ENCODE measurements at places on chromosomes 5 and 9.

- no peak for DNase-seq
Observed at GRCh38 chr5:113524927-113525326, 11.4 kb downstream of the YTHDC2 start.

GRCh38 chr5:158487664-158488063, 612.1 kb downstream of the EBF1 start:
- DNase-seq: no peak

- DNase-seq: peak; percentile 67
Observed at GRCh38 chr9:37753489-37754190, at the start of gene TRMT10B. Gene TRMT10B, plus strand, starts transcription at chr9:37753805. Its CDS starts 8,127 bp downstream, at chr9:37761932.

GRCh38 chr5:15525703-15526275, 25.8 kb downstream of the FBXL7 start:
- DNase-seq: no peak

GRCh38 chr5:134132372-134133187, 18.1 kb downstream of the TCF7 start:
- DNase-seq: no peak

- DNase-seq: no peak
Observed at GRCh38 chr9:27963836-27964235, 390.6 kb upstream of the C9orf72 start.

- DNase-seq: no peak
Observed at GRCh38 chr9:136658849-136659535, 3.7 kb upstream of the EGFL7 start.

- no peak for DNase-seq
Observed at GRCh38 chr5:76859591-76860247, 9.9 kb downstream of the S100Z start.

DNA sequence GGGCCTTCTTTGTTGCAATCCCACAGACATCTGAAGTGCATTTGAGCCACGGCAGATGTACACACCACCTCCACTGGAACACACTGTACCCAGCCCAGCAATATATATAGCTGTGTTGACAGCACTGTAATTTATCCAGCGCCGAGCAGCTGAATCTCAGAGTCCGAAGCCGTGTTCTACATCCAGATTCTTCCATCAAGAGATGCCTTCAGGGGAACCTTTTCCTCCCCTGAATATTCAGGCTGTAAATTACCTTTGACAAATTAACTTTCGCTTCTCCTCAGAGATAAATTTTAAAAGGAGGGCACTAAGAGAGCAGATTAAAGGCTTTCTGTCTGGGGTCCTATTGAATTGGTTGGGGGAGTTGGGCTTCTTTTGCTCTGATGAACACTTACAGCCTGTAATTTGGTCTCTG, 76.4 kb downstream of the ROR2 start:
- DNase-seq: no peak

GRCh38 chr9:104746798-104747197, 685 bp upstream of the NIPSNAP3A start:
- DNase-seq: no peak

- DNase-seq: no peak
Observed at GRCh38 chr9:79567671-79568098, 4.1 kb upstream of the TLE4 start.

- no peak for DNase-seq
Observed at GRCh38 chr5:138955013-138955660, 80.0 kb upstream of the LRRTM2 start.

DNA sequence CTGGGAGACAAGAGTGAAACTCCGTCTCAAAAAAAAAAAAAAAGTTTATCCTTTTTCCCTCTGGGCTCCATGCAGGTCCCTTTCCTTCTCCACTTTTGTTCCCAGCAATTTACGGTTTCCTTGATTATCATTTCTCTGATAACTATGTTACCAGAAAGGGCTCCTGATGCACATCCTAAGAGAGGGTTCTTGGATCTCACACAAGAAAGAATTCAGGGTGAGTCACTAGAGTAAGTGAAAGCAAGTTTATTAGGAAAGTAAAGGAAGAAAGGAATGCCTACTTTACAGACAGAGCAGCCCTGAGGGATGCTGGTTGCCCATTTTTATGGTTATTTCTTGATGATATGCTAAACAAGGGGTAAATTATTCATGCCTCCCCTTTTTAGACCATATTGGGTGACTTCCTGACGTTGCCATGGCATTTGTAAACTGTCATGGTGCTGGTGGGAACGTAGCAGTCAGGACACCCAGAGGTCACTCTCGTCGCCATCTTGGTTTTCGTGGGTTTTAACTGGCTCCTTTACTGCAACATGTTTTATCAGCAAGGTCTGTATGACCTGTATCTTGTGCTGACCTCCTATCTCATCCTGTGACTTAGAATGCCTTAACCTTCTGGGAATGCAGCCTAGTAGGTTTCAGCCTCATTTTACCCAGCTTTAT, 13.5 kb upstream of the MELK start:
- no peak for DNase-seq

GRCh38 chr5:105977163-105977562, 1693.6 kb downstream of the EFNA5 start:
- no peak for DNase-seq

DNA sequence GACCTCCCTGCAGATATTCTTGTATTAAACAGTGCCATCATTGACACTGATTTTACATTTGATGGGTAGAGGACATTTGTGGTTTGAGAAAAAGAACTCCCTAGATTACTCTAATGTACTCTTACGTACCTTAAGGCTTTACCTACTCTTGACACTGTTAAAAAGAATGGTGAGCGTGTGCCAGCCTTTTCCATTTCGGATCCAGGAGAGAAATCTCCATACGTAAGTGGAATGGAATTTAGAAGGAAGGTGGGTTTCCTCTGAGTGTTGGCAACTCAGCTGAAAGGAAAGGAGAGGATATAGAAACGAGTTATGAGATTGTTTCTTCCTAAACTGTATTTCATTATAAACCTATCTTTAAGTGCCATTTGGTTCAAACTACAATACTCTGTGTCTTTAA, 40.9 kb downstream of the TNPO1 start:
- no peak for DNase-seq

DNA sequence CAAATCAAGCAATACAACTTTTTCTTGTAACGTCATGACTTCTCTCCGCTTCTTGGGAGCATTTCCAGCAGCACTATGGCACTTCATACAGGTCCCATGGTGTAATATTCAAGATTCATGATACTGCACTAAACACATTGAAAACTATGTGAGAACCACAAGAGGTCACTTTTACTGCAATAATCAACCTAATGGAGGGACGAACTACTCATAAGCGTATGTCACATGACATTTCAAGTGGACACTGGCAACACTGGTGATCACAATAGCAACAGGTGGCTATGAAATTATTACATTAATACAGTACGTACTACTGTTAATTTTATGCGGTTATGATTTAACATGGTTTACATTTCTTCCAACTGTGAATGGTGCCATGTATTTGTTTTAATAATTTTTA, 78.6 kb upstream of the TBC1D9B start:
- no peak for DNase-seq

DNA sequence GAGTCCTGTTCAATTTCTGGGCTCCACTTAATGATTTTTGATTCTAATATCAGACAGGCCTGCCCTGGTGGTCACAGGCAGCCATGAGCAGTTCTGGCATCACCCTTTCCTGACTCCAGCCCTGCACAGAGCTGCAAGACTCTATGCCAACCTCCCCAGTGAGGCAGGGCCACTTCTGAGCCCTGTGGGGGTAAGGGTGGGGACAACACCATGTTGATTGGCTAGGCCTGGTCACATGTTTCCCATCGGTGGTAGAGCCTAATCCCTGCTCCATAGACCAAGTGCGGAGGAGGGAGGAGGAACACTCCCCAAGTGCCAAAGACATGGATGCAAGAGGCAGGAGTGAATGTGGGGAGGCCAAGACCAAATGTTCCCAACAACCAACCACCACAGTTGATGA, 134.6 kb downstream of the PHF2 start:
- no peak for DNase-seq

DNA sequence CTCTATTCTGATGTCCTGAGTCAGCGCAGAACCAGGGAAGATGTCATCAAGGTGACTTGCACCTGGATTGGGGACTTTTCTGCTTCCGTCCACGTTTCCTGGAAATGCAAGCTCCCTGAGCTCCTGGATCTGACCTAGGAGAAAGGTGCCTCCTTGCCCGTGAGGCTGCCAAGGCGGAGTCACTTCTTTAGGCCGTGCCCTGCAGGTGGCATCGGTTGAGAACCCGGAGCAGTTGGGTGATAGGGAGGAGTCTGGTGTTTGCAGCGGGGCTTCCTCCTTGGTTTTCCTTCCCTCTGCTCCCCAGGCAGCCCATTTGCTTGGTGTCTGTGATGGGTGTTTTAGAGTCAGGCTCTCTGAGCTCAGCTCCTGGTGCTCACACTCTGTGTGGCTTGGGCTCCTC, 15.2 kb downstream of the NANS start:
- DNase-seq: no peak

DNA sequence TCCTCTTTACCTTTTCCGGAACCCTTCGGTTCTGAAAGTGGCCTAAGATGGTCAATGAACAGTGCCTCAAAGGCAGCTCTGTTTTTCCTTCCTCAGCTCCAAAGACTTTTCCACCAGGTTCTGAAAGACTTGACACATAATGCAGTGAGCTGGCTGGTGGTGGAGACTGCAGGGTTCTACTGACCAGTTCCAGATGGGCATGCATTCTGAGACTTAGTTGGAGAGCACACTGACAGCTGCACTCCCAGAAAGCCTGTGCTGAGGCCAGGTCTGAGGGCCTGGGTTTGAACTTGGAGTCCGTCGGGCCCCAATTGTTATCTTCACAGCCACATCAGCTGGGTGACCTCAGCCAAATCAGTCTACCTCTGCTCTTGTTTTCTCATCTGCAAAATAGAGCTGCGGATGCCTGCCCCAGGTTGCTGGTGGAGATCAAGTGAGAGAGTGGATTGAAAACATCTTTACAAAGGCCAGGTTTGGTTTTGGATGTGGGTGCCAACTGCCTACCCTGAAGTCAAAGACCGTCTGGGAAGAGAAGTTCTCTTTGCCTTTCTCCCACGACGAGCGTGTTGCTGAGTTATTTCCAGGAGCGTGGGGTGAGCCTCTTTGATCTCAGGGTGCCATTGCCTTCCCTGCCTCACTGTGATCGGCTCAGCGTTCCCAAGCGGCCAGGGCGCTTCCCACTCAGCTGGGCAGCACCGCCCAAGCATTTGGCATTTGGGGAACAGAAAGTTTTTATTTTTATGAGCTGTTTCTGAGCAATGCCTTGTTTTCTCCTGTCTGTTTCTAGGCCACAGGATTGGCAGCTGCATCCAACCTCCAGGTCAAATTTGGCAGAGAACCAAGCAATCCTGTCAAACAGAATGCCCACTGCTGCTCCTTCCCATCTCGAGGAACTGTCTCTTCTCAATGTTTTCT, 54.9 kb downstream of the RAD23B start:
- no peak for DNase-seq

GRCh38 chr5:72248410-72248981, 71.5 kb downstream of the MRPS27 start:
- DNase-seq: peak; percentile 61

DNA sequence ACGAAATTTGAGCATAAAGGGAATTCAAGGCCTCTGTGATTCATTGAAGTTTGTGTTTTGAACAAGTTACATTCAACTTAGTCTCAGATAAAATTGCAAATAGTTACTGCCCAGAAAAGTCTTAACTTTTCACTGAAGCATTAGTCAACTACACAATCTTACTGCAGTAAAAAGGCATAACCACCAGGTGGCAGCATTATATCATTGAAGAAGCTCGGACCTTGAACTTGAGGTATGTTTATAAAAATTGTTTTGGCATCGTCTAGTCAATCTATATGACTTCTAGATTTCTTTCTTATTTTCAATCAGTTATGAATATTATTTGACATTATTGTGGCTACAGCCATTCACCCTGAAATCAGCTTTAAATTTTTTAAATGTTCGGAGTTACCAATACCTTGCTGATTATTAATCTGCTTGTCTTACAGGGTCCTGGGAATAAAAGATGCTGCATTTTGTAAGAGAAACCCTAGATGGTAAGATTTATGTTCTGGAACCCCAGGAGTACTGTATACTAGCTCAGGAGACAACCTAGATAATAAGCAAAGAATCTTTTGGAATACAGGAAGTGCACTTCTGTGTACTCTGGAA, 83.9 kb upstream of the GRAMD2B start:
- DNase-seq: peak; percentile 57

DNA sequence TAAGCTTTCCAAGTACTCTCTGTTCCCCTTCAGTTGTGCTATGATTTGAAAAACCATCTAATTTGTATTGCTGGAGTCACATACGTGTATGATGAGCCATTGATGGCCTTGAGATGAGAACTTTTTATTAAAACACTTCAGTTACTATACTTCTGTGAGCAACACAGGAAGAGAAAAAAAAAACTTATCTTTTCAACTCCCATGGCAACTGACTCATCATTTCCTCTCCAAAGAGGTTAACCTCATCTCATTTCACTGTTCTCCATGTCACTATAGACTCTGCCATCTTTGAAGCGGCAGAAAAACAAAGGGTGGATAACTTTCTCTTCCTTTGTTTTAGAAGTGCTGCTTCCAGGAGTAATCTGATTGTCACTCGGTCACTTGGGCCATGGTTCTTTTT, 104.3 kb upstream of the PCSK1 start:
- DNase-seq: peak; percentile 53

- DNase-seq: no peak
Observed at GRCh38 chr9:133842174-133842573, 104.0 kb upstream of the SARDH start.

DNA sequence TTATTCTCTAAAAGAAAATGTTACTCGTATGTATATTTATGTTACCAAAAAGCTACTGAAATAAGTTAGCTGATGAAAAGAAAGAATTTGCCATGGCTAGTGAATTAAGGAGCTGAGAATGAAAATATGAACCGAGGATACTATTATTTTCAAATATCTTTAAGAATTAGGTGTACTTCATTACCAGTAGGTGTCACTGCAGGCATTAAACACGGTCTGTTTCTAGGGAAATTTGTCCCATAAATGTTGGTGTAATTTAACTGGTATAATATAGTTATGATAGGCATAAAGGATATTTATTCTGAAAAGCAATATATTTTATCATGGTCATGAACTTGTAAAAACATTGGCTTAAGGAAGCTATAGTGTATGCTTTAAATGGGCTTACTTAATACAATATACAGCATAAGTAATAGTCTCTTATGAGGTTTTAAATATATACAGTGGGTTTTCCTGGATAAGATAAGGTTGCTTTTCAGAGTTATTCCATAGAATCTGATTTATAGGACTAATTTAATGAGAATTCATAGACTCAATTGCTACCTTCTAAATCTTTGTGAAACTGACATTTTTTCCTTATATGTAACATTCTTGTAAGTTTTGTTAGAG, 72.4 kb upstream of the MPDZ start:
- DNase-seq: peak; percentile 22

DNA sequence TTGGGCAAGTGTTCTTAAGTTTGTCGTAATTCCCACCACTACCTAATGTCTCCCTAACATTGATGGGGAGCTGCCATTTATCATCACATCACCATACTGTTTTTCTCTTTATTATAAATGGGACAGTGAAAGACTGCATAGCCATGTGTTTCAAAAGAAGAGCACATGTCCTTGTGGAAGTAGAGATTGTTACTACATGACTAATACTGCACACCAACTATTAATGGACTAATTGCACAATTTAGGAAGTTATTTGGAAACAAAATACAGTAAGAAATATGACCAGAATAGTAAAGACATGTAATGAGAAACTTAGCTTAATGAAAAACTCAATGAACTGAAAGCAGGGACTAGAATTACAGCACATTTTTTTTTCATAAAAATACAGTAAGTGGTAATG, 12.0 kb upstream of the ELOVL7 start:
- DNase-seq: peak; percentile 73

Data from mammary epithelial cell (primary cell).